ENCODE measurements at places on chromosomes 13 and 19. TPM values are rescaled to one million over a fixed set of nuclear protein-coding genes. Genes with fewer than 3 reads are reported as not detected.

GRCh38 chr19:51320280-51320657 lies 8.8 kb downstream of the IGLON5 start:
- no peak for DNase-seq

The MBD3L2 gene
- total RNA-seq = not detected

DNA sequence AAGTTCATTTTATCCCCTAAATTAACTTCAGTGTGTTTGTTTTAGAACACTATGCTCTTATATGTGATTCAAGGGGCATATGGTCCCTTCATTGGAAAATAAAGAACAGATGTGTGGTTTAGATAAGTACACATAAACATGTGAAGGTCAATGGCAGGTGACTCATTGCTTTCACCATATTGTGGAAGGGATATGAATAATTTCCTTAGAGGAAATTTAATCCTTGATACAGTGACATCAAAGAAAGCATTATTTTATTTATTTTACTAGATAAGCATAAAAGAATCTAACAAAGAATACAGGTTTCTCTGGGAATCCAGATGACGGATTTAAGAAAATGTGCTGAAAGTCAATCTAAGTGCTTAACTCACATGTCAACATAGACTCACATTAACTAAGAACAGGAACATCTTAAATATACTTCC lies 373.5 kb downstream of the KCTD12 start:
- peak; percentile 95 for DNase-seq

DNA sequence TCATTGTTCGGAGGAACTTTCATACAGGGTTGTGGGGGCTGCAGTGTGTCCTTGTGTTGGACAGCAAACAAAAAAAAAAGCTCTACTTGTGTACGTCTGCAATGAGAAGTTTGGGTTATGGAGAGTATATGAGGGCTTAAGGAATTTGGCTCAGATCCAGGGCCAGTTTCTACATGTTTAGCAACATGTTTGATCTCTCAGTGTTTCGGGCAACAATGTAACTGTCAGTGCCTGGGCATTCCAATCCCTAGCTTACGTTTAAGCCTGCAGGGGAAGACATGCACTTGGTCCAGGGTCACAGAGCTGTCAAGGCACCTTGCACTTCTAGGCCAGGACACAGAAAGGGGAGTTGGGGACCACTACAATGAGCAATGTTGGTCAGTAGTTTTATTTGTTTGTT lies 13.9 kb downstream of the ZNF543 start:
- DNase-seq = no peak

DNA sequence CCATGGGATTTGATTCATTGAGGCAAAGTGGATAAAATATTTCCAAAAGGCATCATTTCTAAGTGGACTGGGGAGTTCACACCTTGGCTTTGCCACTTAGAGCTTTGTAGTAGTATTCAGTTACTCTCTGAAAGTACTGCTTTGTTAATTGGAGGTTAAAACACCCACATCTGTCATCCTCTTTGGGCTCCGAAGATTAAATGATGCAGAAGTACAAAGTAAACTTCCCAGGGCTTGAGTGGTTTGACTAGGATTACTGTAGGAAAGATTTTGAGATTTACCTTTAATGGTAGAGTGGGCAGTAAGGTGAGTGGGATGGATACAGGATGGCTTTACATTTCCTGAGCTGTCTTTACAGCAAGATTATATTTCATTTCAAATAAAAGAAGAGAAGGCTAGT lies 42.4 kb downstream of the WASF3 start:
- no peak for DNase-seq

DNA sequence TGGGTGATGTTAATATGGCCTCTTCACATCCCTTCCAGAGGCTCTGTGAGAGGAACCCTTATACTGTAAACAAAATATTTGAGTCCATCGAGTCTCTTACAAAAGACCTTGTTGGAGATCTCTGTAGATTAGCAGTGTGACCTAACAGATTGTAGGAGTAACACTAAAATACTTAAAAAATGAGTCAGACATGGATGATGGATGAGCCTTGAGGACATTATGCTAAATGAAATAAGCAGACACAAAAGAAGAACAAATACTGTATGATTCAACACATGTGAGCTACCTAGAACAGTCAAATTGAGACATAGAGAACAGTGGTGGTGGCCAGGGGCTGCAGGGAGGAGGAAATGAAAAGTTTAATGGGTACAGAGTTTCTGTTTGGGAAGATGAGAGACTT lies 152.2 kb upstream of the UBL3 start:
- peak; percentile 80 for DNase-seq

- no peak for DNase-seq
These were observed 8.8 kb upstream of the RLN3 start for GRCh38 chr19:14019100-14019499.

DNA sequence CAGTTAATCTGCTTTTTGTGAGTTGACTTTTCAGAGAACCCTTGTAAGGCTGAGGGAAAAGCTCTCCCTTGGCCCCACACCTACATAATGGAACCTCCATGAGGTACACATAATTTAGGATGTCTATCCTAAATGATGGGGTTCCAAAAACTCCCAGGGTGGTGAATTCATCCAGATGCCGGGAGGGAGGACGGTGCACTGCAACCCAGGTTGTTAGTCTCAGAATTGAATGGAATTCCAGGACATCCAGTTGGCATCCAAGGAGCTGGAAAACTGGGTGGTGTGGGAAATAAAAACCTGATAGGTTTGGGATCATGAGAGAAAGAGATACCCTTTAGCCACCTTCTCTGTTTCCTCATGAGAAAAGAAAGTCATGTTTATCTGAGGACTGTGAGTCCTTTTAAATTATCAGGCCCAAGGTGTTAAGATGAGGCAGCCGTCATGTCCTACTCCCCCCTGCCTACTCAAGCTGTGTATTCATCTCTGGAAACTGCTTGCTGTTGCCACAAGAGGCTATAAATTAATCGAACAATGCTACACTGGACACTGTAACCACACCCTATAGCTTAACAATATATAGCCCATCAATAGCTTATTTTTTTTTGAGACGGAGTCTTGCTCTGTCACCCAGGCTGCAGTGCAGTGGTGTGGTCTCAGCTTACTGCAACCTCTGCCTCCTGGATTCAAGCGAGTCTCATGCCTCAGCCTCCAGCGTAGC lies 49.5 kb downstream of the C13orf46 start:
- no peak for DNase-seq

- no peak for DNase-seq
These were observed 651.8 kb downstream of the PCDH9 start for GRCh38 chr13:66578305-66578704.

DNA sequence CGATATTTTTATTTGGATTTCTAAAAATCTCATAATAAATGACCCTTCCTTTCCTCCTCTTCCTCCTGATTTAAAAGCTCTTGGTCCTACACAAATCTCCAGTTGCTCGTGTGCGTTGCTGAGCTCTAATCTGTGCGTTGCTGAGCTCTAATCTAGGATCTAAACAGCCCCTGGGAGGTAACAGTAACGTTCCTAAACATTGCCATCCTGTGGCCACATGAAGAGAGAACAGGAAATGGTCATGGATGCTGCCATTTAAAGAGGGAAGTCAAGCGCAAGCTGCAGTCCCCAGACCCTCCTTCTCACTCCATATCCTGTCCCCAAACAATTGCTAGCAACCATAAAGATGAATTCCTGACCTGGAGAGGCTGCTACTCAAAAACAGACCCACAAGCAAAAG lies 170.8 kb downstream of the NUFIP1 start:
- DNase-seq = no peak

GRCh38 chr13:25682276-25682675 lies 310.5 kb downstream of the ATP8A2 start:
- DNase-seq = no peak

DNA sequence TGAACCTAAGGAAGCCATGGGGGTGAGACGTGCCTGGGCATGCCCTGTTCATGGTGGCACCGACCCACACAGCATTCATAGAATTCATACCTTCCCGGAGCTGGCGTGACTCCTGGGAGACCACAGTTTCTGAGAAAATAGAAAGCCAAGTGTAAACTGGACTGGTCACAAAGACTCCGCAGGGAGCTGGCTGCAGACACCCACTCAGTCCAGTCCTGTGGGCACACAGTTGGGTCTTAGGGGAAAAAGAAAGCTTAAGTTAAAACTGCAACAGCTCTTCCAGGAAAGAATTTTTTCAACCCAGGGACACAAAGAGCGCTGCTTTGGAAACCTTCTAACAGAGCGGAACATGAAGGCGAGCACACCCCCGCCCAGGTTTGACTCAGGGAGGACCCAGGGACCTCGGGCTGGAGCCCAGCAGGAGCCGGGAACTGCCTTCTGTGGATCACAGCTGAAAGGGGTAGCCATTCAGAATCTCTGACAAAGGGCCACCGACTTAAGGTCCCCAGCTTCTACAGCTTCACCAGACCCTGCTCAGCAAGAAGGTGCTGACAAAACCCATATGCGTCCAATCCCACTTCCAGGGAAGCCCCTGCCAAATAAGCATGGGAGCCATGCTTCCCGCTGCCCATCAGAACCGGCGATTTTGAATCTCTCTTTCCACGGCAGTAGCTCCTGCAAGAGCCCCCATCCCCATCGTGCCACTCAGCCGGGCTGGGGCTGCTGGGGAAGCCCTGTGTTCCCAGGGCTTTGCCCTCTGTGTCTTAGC lies 183.7 kb downstream of the COL4A1 start:
- DNase-seq = no peak

The EID2 gene
- total RNA-seq = 19.4 TPM

DNA sequence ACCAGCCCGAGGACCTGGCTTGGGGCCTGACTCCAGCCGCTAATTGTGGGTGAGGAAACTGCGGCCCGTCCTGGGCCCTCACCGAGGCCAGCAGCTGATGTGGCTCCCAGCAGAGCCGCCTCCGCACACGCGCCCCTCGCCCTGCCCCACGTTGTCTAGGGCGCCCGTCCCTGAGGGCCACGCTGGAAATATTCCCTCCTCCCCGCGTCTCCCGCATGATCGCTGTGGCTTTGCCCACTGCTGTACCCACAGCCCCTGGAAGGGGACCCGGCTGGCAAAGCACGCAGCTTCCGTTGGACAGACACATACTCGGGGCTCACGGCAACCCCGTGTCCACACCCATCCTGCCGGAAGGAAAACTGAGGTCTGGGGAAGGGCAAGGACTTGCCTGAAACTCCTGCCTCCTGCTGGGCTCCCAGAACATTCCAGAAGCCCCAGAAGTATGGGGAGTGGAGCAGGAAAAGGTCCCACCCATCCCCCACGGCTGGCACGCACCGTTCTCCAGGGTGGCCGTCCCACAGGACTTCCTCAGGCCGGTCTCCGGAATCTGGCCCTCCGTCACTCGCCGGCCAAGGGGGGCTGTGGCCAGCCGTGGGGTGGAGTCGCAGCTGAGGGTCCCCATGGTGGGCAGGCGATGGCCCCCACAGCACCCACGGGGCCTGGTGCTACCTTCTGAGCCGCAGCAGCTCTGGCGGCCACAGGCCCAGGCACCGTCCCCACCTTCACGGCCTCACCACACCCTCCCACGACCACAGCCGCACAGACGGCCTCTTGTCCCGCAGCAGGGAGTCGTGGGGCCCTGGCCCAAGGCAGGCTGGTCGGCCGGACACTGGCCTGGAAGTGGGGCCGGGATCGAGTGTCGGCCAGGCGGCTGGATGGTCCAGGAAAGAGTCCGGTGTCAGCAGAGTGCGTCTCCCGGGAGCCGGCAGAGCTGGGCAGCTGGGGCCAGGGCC lies 13.6 kb upstream of the SHC2 start:
- no peak for DNase-seq

GRCh38 chr13:20090349-20090748 lies 70.5 kb downstream of the GJA3 start:
- no peak for DNase-seq

DNA sequence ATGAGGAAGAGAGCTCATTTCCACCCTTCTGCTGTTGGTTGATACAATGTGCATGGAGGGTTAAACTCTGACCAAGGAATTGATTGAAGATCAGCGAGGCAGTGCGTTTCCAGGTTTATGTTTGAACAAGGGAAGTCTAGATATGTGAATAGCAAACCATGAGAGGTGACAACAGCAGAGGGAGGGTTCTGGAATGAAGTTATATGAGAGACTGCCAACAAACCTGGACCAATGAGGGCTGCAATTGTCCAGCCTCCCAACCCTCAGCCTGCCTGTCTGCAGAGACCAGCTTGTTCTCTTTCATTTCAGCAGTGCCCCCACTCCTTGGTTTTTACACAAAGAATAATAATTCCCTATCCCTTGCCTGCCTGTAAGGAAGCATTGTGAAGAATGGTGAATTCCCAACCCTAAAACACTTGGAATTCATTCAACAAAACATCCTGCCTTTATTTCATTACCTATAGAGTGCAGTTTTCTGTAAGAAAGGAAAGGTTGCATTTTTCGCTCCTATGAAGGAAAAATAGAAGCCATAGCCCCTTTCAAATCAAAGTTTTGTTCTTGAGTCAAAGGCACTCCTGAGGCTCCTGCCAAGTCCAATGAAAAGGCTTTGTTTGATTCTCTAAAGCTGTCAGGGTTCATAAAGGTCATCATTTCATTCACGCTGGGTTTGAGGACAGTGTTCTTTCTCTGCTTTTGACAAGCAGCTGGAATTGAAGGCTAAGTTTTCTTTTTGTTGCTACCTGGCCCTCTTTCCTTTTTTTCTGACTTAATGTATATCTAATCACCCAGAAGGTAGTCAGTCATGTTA lies 53.6 kb upstream of the ABCC4 start:
- DNase-seq = no peak

GRCh38 chr13:96661612-96662011 lies 332.7 kb downstream of the OXGR1 start:
- DNase-seq = no peak

The C1QTNF9B gene
- total RNA-seq = 0.84 TPM

The ZNF700 gene
- 6.8 TPM for total RNA-seq

The SULT2B1 gene
- not detected for total RNA-seq

- no peak for DNase-seq
These were observed 27.4 kb upstream of the SIAH3 start for GRCh38 chr13:45878966-45879365.

The GZMM gene
- not detected for total RNA-seq

All from HT1080 (cell line).